ENCODE measurements at places on chromosomes 4 and X. TPM values are rescaled to one million over a fixed set of nuclear protein-coding genes. Genes with fewer than 3 reads are reported as not detected.

DNA sequence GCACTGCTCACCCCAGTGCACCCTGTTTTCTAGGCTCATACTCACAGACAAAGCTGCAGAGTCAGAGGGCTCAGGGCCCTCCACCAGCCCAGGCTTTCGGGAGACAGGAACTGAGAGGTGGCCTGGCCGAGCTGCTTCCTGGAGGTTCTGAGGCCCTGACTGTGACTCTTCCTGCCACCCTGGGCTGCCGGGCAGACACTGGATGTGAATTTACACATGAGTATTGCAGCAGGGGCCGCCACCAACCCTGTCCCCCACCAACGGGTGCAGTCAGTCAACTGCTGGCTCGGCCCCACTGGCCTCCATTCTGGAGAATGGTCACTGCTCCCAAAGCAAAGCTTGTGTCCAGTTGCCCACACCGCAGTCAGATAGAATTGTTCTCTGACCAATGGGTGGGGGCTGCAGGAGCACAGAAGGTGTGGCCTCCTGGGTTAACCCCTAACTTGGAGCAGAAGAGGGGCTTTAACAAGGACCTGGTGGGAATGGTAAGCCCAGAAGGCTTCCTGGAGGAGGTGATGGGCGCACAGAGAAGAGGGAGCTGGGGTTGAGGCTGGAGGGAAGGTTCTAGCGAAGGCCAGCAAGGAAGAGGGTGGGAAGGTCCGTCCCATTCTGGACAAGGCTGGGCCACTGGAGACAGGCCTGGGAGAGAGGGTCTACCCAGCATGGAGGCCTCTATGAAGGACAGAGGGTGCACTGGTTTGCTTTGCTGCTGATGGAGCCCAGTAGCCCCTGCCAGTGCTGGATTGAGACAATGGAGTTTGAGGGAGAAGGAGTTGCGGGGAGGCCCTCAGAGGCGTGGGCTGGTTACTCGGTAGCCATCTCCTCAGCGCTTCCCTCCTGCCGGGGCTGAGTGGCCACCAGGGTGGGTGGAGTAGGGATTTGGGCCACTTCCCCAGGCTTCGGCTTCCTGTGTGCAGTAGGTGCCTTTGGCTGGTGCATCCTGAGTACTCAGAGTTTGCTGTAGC is 135.3 kb downstream of the CPZ start:
- H3K27me3 ChIP-seq: no peaks in the 10 kb centered on the region
- H3K4me3 ChIP-seq: no peak overlapping the region
- DNase-seq: no peak
- no peaks in the 10 kb centered on the region for H3K4me1 ChIP-seq
- H3K36me3 ChIP-seq: no peaks in the 10 kb centered on the region

GRCh38 chr4:27007507-27007906 is 146.9 kb downstream of the STIM2 start:
- H3K27me3 ChIP-seq: no peaks in the 10 kb centered on the region
- H3K4me1 ChIP-seq: peaks cover 21% of the 10 kb centered on the region
- DNase-seq: no peak
- H3K27ac ChIP-seq: no peak overlapping the region
- peaks cover 27% of the 10 kb centered on the region for H3K36me3 ChIP-seq

DNA sequence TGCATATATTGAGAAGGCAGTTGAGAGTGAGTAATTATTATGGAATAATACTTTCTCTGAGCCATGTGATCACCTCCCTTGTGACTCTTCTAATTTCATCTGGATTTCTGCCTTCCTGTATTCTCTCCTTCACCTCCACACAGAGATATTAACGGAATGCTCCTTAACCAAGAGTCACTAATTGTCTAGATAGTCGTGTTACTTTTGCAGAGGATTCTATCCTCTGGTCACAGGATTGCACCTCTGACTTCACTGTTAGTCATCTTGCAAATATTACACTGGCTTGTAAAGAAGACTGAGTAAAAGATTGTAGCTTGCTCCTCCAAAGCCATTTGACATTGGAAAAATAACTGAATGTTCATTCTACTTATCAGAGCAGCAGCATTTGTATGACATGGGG is 160.9 kb downstream of the SH2D1A start:
- no peaks in the 10 kb centered on the region for H3K4me1 ChIP-seq
- H3K27me3 ChIP-seq: no peaks in the 10 kb centered on the region
- H3K27ac ChIP-seq: no peak overlapping the region

- no peak for DNase-seq
- H3K27me3 ChIP-seq: no peaks in the 10 kb centered on the region
- no peak overlapping the region for H3K4me3 ChIP-seq
- H3K27ac ChIP-seq: no peak overlapping the region
- peaks cover 5% of the 10 kb centered on the region for H3K36me3 ChIP-seq
- peaks cover 21% of the 10 kb centered on the region for H3K4me1 ChIP-seq
Measured at GRCh38 chrX:124395145-124395880, 49.0 kb downstream of the SH2D1A start.

GRCh38 chrX:10169175-10169574 is 12.4 kb downstream of the CLCN4 start:
- H3K27ac ChIP-seq: no peak overlapping the region
- H3K4me1 ChIP-seq: no peaks in the 10 kb centered on the region
- DNase-seq: no peak
- no peaks in the 10 kb centered on the region for H3K36me3 ChIP-seq

GRCh38 chr4:150150629-150151062 is 72.4 kb downstream of the DCLK2 start:
- no peaks in the 10 kb centered on the region for H3K36me3 ChIP-seq
- no peak for DNase-seq
- H3K27ac ChIP-seq: no peak overlapping the region
- no peaks in the 10 kb centered on the region for H3K27me3 ChIP-seq
- H3K4me3 ChIP-seq: no peak overlapping the region
- H3K4me1 ChIP-seq: no peaks in the 10 kb centered on the region

ASB11 gene
- not detected for total RNA-seq

SUPT20HL2 gene
- not detected for total RNA-seq

GRCh38 chrX:15059474-15059873 is 186.3 kb downstream of the MOSPD2 start:
- H3K4me1 ChIP-seq: no peaks in the 10 kb centered on the region
- H3K4me3 ChIP-seq: no peak overlapping the region
- H3K27me3 ChIP-seq: peaks cover 2% of the 10 kb centered on the region
- no peak for DNase-seq

SH3RF1 gene
- 0.69 TPM for total RNA-seq

- H3K4me1 ChIP-seq: no peaks in the 10 kb centered on the region
- no peaks in the 10 kb centered on the region for H3K27me3 ChIP-seq
- DNase-seq: no peak
- no peak overlapping the region for H3K4me3 ChIP-seq
Measured at GRCh38 chr4:179597301-179597700, 2155.1 kb upstream of the AGA start.

DNA sequence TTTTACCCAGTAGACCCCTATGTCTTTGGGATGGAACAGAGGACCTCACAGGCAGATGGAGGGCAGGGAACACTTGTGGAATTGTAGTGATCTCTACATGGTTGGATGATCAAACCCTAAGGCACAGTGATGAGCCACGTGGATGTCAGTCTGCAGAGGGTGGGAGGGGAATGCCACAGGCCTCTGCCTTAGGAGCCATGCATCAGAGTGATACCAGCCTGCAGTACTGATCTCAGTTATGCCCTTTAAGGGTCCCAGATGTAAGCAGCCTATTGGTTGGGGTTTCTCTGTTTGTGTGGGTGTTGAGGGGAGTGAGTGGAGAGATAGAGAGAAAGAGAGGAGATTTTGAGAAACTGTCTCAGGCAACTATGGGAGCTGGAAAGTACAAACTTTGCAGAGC is 39.9 kb upstream of the XAGE1B start:
- no peaks in the 10 kb centered on the region for H3K36me3 ChIP-seq
- no peaks in the 10 kb centered on the region for H3K4me1 ChIP-seq
- no peak overlapping the region for H3K4me3 ChIP-seq
- no peak for DNase-seq

DNA sequence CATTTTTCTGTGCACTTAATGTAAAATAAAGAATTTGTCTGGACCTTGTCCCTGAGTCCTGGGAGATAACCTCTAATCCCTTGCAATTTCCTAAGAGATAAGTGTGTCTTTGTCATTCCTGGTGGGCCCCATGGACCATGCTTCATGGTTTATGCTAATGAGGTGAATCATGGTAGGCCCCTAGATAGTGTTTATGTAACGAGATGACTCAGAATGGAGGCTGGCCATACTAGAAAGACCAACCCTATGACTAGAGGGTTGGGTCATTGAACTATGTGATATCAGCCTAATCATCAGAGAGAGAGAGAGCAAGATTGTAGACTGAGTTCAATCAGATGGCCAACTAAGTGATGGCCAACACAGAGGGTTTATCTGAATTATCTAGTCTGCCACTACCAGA is 64.2 kb upstream of the NHSL2 start:
- no peak overlapping the region for H3K4me3 ChIP-seq
- no peak for DNase-seq
- no peaks in the 10 kb centered on the region for H3K36me3 ChIP-seq
- H3K27me3 ChIP-seq: peaks cover 2% of the 10 kb centered on the region
- H3K4me1 ChIP-seq: no peaks in the 10 kb centered on the region

- no peaks in the 10 kb centered on the region for H3K27me3 ChIP-seq
- DNase-seq: no peak
- no peaks in the 10 kb centered on the region for H3K4me1 ChIP-seq
Measured at GRCh38 chr4:125849869-125850268, 535.1 kb downstream of the FAT4 start.

DNA sequence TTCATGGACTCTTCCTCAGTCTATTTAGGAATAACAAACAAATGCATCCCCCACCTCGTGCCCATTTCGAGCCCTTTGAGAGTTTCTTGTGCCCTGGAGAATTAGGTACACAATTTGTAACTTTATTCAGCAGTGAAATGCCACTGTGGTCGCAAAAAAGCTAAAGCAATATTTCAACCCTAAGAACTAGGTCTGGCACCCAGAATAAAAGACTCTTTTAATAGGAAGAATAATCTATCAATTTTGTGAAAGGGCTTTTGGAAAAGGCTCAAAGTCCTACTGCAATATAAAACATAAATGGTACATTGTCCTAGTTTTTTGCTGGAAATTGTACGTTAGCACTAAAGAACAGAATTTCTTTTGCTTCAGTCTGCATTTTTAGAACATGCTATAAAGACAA is 304.6 kb upstream of the TENM3 start:
- DNase-seq: no peak
- no peak overlapping the region for H3K4me3 ChIP-seq
- no peaks in the 10 kb centered on the region for H3K4me1 ChIP-seq
- no peaks in the 10 kb centered on the region for H3K36me3 ChIP-seq
- no peaks in the 10 kb centered on the region for H3K27me3 ChIP-seq

ASIC5 gene
- not detected for total RNA-seq

RHOXF1 gene
- total RNA-seq: not detected

DNA sequence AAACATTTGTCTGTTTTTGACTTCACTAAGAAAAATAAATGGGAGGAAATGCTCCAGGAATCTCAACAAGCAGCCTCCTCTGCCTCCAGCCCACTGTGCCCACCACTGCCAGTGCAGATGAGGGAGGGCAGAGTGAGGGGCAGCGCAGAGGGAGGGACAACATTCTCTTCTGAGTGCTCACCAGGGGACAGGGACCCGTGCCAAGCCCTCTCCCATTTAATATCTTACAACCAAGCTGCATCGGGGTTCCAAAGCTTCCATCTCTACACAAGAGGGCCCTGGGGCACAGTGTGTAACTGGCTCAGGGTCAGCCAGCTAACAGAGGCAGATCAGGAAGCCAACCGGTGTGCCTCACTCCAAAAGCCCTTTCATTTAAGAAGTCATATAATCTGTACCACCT is 120.4 kb downstream of the NSUN7 start:
- H3K27me3 ChIP-seq: peaks cover 7% of the 10 kb centered on the region
- no peaks in the 10 kb centered on the region for H3K36me3 ChIP-seq
- no peak overlapping the region for H3K4me3 ChIP-seq
- no peak for DNase-seq
- H3K27ac ChIP-seq: no peak overlapping the region
- H3K4me1 ChIP-seq: no peaks in the 10 kb centered on the region

MAGEA10 gene
- total RNA-seq: not detected

DNA sequence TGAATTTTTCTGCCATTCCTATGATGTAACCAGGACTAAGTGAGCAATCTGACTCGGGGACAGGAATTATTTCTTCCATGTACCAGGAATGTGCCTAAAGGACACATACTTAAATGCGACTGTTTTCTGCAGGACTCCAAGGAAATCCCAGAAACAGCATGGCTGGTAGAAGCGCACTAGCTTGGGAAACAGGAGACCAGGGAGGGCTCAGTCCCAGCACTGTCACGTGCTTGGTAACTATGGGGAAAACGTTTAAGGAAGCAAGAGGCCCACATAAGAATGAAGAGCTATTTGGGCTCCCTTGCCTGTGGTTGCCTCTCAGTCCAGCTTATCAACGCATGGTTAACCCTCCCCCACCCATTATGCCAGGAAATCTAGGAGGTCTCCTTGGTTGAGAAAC is 19.6 kb downstream of the MPP1 start:
- no peaks in the 10 kb centered on the region for H3K27me3 ChIP-seq
- peaks cover 35% of the 10 kb centered on the region for H3K36me3 ChIP-seq
- H3K27ac ChIP-seq: no peak overlapping the region
- peaks cover 28% of the 10 kb centered on the region for H3K4me1 ChIP-seq
- DNase-seq: no peak

DNA sequence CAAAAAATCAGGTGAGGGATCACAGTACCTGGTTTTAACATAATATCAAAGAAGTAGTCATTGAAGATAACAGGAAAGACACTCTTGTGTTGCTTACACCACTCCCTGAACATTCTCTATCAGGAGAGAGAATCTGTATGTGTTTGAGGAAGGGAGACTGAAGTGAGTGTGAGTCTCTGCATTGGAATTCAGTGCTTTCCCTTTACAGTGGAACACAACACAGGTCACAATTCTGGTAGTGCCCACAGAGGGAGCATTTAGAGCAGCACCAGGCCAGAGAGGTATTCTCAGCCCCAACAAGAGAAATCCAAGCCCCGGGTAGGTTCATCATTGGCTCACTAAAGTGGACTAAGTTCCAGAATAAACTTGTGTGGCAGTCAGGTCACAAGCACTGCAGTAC is 64.7 kb upstream of the UBQLN2 start:
- H3K36me3 ChIP-seq: peaks cover 7% of the 10 kb centered on the region
- H3K4me1 ChIP-seq: no peaks in the 10 kb centered on the region
- H3K27ac ChIP-seq: no peak overlapping the region
- DNase-seq: no peak
- no peak overlapping the region for H3K4me3 ChIP-seq
- no peaks in the 10 kb centered on the region for H3K27me3 ChIP-seq

GRCh38 chr4:73866246-73866645 is 2.9 kb upstream of the CXCL1 start:
- no peaks in the 10 kb centered on the region for H3K36me3 ChIP-seq
- no peak overlapping the region for H3K4me3 ChIP-seq
- no peak overlapping the region for H3K27ac ChIP-seq
- no peaks in the 10 kb centered on the region for H3K4me1 ChIP-seq
- peaks cover 24% of the 10 kb centered on the region for H3K27me3 ChIP-seq

GRCh38 chrX:95063554-95063953 is 1389.5 kb downstream of the FAM133A start:
- no peak for DNase-seq
- H3K4me1 ChIP-seq: no peaks in the 10 kb centered on the region
- no peaks in the 10 kb centered on the region for H3K27me3 ChIP-seq

- H3K27ac ChIP-seq: no peak overlapping the region
- H3K4me1 ChIP-seq: peaks cover 10% of the 10 kb centered on the region
- DNase-seq: no peak
- H3K36me3 ChIP-seq: no peaks in the 10 kb centered on the region
Measured at GRCh38 chrX:150202641-150203247, 160.4 kb upstream of the MAMLD1 start.

SLC25A5 gene
- 477 TPM for total RNA-seq

GRCh38 chr4:14196131-14196530 is 568.6 kb upstream of the BOD1L1 start:
- no peak for DNase-seq
- H3K27ac ChIP-seq: no peak overlapping the region
- H3K27me3 ChIP-seq: no peaks in the 10 kb centered on the region

UCHL1 gene
- 0.44 TPM for total RNA-seq

GRCh38 chrX:71989768-71990426 is 79.3 kb downstream of the NHSL2 start:
- no peaks in the 10 kb centered on the region for H3K36me3 ChIP-seq
- no peak for DNase-seq
- H3K27ac ChIP-seq: no peak overlapping the region
